IMR-90 (cell line): ENCODE measurements at places on chromosomes 2 and 18. TPM values are rescaled to one million over a fixed set of nuclear protein-coding genes. Genes with fewer than 3 reads are reported as not detected.

DNA sequence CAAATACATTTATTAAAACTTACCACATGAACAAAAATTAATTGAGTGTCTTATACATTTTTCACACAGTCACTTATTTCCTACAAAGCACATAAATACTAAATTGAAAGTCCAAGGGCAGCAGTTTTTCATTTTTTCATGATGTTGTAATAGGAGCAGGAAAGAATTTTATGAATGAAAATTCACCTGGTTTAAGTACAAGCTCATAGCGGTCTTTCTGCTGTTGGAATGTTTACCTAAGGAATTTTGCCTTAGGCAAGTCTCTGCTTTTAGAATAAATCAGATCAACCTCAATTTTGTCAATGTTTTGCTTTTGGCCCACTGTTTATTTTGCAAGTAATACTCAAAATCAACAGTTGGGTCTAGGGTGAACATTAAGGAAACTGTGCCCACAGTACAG lies 40.0 kb downstream of the ETAA1 start:
- no peak overlapping the region for H3K4me3 ChIP-seq
- no peaks in the 10 kb centered on the region for H3K27me3 ChIP-seq
- no peaks in the 10 kb centered on the region for H3K36me3 ChIP-seq
- H3K27ac ChIP-seq = no peak overlapping the region
- H3K4me1 ChIP-seq = no peaks in the 10 kb centered on the region

CD28 gene
- total RNA-seq = not detected in 2 replicates

BCL2 gene
- total RNA-seq = 0.54 and 0.56 TPM in 2 replicates

DNA sequence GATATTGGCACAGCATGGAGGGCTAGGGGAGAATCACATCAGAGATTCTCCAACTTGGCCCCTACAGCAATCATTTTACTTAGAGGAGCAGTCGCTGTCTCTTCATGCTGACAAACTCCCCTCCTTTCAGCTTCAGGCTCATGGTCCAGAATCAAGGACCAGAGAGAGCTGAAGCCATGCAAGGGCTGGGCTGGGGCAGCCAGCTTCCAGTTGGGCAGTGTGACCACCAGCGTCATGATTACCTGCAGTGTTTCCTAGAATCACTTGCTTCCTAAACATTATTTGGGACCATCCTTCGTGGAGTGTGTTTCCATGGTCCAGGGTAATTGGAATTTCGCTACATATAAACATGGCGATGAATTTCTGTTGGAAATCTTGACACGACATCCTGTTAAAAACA lies 54.4 kb downstream of the CAPN13 start:
- H3K4me3 ChIP-seq = no peak overlapping the region
- peaks cover 15% of the 10 kb centered on the region for H3K27me3 ChIP-seq
- no peaks in the 10 kb centered on the region for H3K36me3 ChIP-seq
- no peaks in the 10 kb centered on the region for H3K4me1 ChIP-seq
- no peak overlapping the region for H3K27ac ChIP-seq

DNA sequence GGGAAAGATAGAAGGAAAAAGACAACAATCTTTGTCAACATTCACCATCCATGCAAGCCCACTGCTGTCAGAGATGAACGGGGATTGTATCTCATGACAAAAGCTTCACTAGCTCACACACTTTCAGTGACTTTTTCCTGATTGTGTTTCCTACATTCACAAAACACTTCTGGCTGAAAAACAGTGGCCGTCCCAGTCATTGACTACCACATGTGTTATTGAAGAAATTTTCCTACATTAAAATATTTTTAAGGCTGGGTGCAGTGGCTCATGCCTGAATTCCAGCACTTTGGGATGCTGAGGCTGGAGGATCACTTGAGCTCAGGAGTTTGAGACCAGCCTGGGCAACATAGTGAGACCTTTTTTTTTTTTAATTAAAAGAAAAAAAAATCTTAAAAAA lies 90.9 kb downstream of the MOGAT1 start:
- no peak for DNase-seq
- no peaks in the 10 kb centered on the region for H3K27me3 ChIP-seq
- no peak overlapping the region for H3K27ac ChIP-seq

VWA3B gene
- total RNA-seq = not detected in 2 replicates

DNA sequence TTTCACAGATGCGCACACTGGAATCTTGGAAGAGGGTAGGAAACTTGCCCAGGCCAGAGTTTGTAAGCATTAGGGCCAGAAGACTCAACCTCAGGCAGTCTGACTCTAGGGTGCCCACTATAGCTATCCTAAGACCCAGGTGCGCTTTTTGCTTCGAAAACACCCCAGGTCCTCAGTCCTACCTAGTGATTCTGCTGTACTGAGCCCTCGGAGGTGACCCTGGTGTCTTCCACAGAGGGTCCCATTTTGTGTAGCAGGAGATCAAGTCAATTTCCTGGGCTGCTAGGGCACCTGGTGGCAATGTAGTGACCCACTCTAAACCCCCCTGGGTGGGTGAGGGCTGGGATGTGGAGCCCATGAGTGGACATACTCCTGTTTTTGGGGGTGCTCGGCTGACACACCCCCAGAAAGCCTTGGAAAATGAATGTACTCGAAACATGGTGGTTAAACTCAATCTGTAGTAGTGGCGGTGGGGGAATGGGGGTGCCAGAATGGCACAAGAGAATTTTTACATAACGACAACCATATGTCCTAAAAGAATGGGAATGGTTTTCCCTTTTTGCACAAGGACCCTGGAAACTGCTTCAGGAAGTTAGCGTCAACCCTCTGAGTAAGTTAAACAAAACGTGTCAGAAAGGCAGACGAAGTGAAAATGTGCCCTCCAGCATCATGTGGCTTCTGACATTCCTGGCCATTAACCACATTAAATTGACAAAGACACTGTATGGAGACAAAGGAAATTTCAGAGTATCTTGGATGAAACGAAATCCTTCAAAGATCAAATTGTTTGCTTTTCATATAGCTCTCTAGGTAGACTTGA lies 218.0 kb upstream of the COPS8 start:
- no peak overlapping the region for H3K27ac ChIP-seq
- H3K4me3 ChIP-seq = no peak overlapping the region
- no peak for DNase-seq
- no peaks in the 10 kb centered on the region for H3K27me3 ChIP-seq

CCDC93 gene
- total RNA-seq = 17.2 and 18.9 TPM in 2 replicates

MOCOS gene
- total RNA-seq = 1.9 and 2.2 TPM in 2 replicates

TUBA3D gene
- not detected in 2 replicates for total RNA-seq

DNA sequence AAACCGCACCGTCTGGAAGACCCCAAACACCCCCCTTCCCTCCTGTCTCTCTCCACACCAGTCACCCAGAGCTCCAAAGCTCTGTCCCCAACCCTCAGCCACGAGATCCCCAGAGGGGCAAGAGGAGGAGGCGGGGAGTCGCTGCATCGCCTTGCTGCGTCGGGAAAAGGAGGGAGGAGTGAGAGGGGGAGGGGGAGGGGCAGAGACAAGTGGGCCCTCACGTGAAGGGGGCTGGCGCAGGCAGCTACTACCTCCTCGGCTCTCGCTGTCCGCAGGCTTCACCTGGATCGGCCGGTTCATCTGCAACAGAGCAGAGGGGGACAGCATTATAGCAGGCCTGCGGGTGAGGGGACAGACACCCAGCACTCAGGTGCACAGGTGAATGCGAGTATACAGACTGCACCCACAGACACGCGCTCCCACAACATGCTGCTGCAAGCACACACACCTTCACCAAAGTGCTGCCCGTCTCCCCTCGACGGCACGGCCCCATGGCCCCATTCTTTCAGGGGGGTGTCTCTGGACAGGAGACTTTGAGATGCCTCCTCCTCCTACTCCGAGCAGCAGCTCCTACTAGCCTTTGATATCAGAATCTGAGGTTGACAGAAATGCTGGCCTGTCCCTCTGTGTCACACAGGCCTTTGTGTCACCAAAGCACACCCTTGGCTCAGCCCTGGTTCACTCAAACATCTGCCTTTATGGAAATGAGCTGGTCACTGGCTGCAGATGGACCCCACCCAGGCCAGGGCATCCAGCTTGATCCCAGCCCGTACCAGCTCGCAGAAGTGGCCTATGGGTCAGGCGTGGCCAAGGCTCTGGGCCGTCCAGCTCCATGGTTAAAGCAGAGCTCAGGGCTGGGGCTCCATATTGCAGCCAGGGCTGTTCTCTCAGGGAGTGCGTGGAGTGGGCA lies 243.8 kb downstream of the CELF4 start:
- DNase-seq = no peak
- peaks cover 39% of the 10 kb centered on the region for H3K27me3 ChIP-seq
- H3K4me1 ChIP-seq = no peaks in the 10 kb centered on the region
- H3K36me3 ChIP-seq = no peaks in the 10 kb centered on the region
- no peak overlapping the region for H3K4me3 ChIP-seq
- no peak overlapping the region for H3K27ac ChIP-seq

DNA sequence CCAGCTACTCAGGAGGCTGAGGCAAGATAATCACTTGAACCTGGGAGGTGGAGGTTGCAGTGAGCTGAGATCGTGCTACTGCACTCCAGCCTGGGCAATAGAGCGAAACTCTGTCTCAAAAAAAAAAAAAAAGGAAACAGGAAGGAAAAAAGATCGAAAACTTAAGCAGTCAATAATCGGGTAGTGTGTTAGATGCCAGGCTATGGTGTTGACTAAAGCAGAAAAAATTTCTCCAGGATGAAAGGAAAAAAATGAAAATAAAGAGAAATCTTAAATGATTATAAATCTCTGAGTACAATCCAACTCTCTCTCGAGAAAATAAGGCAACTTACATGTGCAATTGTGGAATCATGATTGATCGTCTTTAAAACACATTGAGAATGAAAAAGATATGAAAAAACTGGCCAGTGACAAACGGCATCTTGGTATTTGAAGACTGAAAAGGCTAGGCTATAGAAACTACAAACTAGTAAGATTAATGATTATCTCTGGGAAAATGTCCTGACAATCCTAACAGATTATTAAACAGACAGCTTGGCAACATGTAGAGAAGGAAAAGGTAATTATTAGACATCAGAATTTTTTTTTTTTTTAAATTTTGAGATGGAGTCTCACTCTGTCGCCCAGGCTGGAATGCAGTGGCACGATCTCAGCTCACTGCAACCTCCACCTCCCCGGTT lies 16.3 kb upstream of the EPHA4 start:
- no peak for DNase-seq
- no peaks in the 10 kb centered on the region for H3K36me3 ChIP-seq
- peaks cover 4% of the 10 kb centered on the region; the same call in 1 of the 2 replicates for H3K27me3 ChIP-seq

GRCh38 chr2:96391828-96392200 lies 56.2 kb downstream of the NCAPH start:
- DNase-seq = no peak
- no peaks in the 10 kb centered on the region for H3K36me3 ChIP-seq
- no peak overlapping the region for H3K27ac ChIP-seq
- H3K4me3 ChIP-seq = no peak overlapping the region
- peaks cover 28% of the 10 kb centered on the region for H3K27me3 ChIP-seq

SULT1C2 gene
- not detected in 2 replicates for total RNA-seq

SH3RF3 gene
- total RNA-seq = 3.4 and 3.9 TPM in 2 replicates

DNA sequence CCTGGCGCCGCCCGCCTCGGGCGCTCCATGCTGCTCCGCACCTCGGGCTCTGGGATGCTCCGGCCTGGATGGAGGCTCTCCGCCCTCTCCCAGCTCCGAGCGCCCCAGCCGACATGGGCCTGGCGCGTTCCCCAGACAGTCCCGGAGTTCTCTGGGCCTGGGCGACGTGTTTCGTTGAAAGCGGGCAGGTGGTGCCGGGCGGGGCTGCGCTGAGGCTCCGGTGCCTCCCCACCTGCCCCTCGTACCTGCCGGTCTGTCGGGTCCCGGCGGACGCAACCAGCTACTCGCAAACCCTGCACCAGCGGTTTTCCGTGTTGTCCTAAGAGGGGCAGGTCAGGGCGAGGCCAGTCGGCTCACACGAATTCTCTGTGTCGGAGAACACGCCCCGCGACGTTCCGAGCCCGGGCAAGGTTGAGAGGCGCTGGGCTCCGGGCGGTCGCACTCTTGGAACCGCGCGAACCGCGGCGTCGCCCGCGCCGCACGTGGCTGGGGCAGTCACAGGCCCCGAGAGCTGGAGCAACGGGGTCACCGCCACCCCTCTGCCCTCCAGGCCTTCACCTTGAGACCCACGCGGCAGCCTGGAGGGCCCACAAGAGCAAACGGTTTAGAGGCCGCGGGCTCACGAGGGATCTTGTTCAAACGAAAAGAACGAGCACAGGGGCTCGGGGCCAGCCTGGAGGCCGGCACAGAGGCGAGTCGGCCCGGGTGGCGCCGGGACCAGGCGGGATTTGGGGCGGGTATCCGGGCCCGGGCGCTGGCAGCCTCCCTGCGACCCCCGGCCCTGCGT lies 4.2 kb upstream of the SIX2 start:
- H3K27me3 ChIP-seq = peaks cover 92% of the 10 kb centered on the region
- peaks cover 6% of the 10 kb centered on the region; the same call in 1 of the 2 replicates for H3K4me1 ChIP-seq
- H3K4me3 ChIP-seq = no peak overlapping the region
- no peaks in the 10 kb centered on the region for H3K36me3 ChIP-seq

GRCh38 chr2:77009307-77009706 lies 512.9 kb downstream of the LRRTM4 start:
- no peak overlapping the region for H3K27ac ChIP-seq
- DNase-seq = peak; percentile 5
- no peak overlapping the region for H3K4me3 ChIP-seq
- H3K27me3 ChIP-seq = no peaks in the 10 kb centered on the region

DNA sequence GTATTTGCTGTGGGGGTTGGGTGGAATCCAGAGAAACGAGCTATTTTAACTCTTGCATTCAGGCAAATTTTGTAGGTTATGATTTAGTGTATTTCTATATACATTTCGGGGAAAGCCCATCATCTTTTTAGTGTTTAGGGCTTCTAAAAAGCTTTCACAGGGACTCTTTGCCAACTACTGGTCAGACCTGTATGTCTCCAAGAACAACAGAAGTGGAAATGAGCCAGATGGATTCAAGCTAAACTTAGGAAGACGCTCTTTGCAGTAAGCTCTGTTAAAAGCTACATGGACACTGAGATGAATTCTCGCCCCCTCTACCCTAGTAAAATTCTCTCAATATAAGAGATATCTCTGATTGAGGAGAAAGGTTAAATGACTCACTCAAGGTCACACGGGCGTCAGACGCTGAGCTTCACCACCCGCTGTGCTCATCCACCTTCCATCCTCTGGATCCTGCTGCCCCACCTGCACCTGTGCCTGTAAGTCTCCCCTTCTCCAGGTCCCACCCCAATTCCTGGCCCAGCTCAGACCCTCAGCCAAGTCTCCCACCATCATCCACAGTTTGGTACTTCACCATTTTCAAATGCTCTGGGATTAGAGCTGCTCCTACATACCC lies 85.6 kb downstream of the MARCHF4 start:
- H3K36me3 ChIP-seq = no peaks in the 10 kb centered on the region
- H3K27me3 ChIP-seq = no peaks in the 10 kb centered on the region
- 0 out of 2 replicates have a peak, but pooled peaks cover 2% of the 10 kb centered on the region for H3K4me1 ChIP-seq
- no peak for DNase-seq
- H3K4me3 ChIP-seq = no peak overlapping the region
- H3K27ac ChIP-seq = no peak overlapping the region

- H3K27ac ChIP-seq = no peak overlapping the region
- H3K4me1 ChIP-seq = peaks cover 7% of the 10 kb centered on the region
- H3K4me3 ChIP-seq = no peak overlapping the region
- H3K27me3 ChIP-seq = no peaks in the 10 kb centered on the region
Observed at GRCh38 chr2:204971206-204971907, 426.1 kb downstream of the PARD3B start.
